ENCODE measurements at places on chromosomes 7 and 10. TPM values are rescaled to one million over a fixed set of nuclear protein-coding genes. Genes with fewer than 3 reads are reported as not detected.

ECHDC3 gene
- 9.2 TPM for total RNA-seq

PRF1 gene
- not detected for total RNA-seq

TMEM229A gene
- total RNA-seq, result not detected

SPACDR gene
- 0.67 TPM for total RNA-seq

LMOD2 gene
- total RNA-seq, result not detected

LRRC18 gene
- not detected for total RNA-seq

ORAI2 gene
- 17.7 TPM for total RNA-seq

GRID1 gene
- 0.41 TPM for total RNA-seq

MRPS16 gene
- total RNA-seq, result 186 TPM

AKR1C4 gene
- total RNA-seq, result 0.32 TPM

PRSS37 gene
- total RNA-seq, result not detected

MEIG1 gene
- 1.00 TPM for total RNA-seq

PMS2 gene
- total RNA-seq, result 14.3 TPM
